ENCODE measurements at places on chromosomes 1 and 21. TPM values are rescaled to one million over a fixed set of nuclear protein-coding genes. Genes with fewer than 3 reads are reported as not detected.

The TESK2 gene
- total RNA-seq: 36.1 TPM

The TPM3 gene
- 706 TPM for total RNA-seq

The TFF2 gene
- not detected for total RNA-seq

The FCRLB gene
- total RNA-seq: 6.0 TPM

The FOXJ3 gene
- 27.8 TPM for total RNA-seq

Measured in SK-MEL-5 (cell line).